ENCODE measurements at places on chromosomes 6 and 20. TPM values are rescaled to one million over a fixed set of nuclear protein-coding genes. Genes with fewer than 3 reads are reported as not detected.
A peak's percentile ranks its signal among the peaks of the same experiment; 100 is the strongest.

- no peak for DNase-seq
These were observed 32.7 kb downstream of the OGFRL1 start for GRCh38 chr6:71321314-71321713.

DNA sequence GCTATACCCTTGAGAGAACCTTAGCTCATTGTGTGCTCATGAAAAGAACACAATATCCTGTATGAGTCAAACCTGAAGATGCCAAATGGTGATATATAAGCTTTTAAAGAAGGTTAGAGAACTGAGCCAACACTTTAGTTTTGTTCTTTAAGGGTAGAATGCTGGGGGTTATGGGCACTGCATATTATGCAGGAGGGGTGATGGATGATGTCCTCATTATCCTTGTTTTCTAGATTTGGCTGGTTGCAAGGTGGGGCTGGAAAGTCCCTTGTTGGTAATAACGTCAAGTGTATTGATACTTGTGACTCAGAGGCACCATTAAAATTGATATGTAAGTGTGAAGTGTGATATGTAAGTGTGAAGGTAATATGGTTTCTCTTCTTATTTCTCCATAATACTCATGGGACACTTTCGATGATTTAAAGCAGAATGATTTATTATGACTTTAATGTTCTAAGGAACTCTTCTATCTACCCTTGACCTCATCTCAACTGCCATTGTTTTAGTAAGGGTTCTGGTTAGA lies 113.7 kb upstream of the DTNBP1 start:
- no peak for DNase-seq

DNA sequence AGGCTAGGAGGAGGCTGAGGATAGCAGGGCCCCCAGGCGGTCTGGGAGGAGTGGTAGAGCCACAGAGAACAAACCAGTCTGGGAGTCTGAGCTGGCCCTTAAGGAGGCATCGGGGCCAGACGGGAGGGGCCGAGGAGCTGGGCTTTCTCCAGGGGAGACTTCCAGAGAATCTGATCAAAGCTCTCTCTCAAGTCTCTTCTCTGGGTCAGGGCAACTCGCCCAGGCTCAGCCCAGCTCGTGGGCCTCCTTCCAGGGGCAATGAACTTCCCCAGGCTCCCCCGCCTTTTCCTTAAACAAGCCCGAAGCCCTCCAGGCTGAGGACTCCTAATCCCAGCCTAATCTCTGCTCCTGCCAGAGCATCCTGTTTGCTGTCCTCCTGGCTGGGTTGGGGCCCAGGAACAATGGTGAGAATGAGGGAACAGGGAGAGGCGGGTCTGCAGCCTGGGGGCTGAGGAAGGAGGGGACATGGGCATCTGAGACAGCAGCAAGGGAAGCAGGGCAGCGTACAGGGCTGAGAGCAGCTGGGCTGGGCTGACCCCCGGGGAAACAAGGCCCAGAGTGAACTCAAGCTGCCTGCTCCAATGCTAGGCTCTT lies 173.6 kb downstream of the ANKRD60 start:
- peak; percentile 57 for DNase-seq

Gene RPP40
- 10.4 TPM for polyA plus RNA-seq

GRCh38 chr6:11778648-11779328 lies at the start of gene ADTRP:
Gene ADTRP, minus strand, starts transcription at chr6:11778803. Its CDS starts 44 bp downstream, at chr6:11778759.
- no peak for DNase-seq

DNA sequence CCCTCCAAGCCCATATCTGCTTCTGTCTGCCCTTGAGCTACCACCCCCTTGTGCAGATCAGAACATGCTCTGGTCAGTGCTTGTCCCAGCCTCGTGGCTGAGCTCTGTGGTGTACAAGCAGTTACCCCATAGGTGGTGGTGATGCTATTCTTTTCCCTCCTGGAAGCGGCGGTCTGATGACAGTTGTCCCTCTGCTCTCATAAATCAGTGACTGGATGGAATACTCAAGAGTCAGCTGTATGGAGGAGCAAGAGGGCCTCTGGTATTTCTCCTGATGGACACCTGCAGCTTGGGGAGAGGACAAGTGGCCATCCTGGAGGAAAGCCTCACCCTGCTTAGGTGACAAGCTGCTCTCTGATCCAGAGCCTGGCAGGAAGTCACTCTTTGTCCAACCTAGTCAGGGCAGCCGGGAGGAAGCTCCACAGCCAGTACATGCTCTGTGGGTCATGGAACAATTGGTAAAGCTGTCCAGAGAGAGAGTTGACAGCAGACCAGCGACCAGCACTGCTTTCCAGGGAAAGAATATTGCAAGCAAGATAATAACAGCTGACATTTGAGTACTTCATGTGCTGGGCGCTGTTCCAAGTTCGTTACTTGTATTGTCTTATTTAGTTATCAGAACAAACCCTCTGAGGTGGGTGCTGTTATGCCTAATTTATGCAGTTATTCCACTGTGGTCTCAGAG lies 47.1 kb downstream of the SCAND1 start:
- no peak for DNase-seq

All from urinary bladder (tissue), 4 donors.